ENCODE measurements at places on chromosomes 16 and 17. TPM values are rescaled to one million over a fixed set of nuclear protein-coding genes. Genes with fewer than 3 reads are reported as not detected.
A peak's percentile ranks its signal among the peaks of the same experiment; 100 is the strongest.

The ATXN1L gene
- 39.9 TPM for total RNA-seq

The TMC5 gene
- not detected for total RNA-seq

The CCL3 gene
- total RNA-seq, result 8.8 TPM

DNA sequence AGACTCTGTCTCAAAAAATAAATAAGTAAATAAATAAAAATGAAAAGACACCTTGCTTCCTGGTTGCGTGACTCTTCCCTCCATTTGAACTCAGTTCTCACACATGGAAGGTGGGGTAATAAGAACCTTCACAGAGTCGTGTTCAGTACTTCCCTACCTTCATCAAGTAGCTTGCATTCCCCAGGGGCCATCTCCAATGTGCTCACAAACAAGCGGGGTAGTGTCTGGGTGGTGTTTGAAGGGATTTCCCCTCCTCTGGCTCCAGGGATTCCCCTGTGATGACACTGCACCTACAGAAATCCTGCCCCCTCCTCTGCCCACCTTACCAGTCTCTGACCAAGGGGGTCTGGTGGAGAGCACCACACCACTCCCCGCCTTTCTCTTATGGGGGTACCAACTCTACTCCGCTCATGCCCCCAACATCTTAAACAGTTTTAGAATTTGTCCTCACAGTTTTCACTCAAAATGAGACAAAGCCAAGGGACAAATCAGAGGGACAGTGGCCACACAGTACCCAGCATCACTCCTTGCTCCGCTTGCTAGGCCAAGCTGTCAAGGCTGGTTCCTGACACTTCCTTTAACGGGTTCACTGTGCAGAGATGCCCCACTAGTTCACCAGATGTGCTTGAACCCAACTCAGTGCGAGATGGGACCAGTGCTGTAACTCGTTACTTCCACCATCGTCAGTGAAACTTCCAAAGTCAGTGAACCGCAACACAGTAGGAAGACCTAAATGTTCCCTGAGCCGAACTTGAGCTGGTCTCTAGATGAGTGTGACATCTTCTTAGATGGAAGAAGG lies 69.1 kb downstream of the COPRS start:
- H3K27ac ChIP-seq, result no peak overlapping the region
- H3K4me1 ChIP-seq, result peaks cover 6% of the 10 kb centered on the region
- DNase-seq, result no peak
- peaks cover 39% of the 10 kb centered on the region for H3K27me3 ChIP-seq
- H3K4me3 ChIP-seq, result no peak overlapping the region
- no peaks in the 10 kb centered on the region for H3K36me3 ChIP-seq

DNA sequence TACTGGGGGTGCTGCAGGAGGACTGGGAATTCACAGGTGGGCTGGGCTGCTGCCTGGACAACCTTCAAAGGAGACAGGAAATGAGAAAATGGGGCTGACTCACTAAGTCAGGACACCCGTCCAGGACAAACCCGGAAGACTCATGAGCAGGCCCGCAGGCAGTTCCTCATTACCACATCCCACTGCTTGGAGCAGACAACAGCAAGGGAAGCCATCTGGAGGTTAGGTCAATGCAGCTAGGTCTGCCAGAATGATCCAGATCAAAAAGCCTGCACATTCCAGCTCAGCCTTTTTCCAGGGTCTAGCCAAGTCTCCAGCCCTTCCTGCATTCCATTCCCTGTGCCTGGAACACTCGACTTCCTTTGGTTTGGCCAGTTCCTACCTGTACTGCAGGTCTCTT lies 536.5 kb upstream of the CDH11 start:
- DNase-seq, result no peak
- H3K36me3 ChIP-seq, result no peaks in the 10 kb centered on the region
- H3K4me1 ChIP-seq, result no peaks in the 10 kb centered on the region

GRCh38 chr16:11308493-11309283 lies 27.6 kb upstream of the PRM1 start:
- H3K27me3 ChIP-seq, result no peaks in the 10 kb centered on the region
- no peak overlapping the region for H3K4me3 ChIP-seq
- H3K36me3 ChIP-seq, result no peaks in the 10 kb centered on the region
- no peak overlapping the region for H3K27ac ChIP-seq

DNA sequence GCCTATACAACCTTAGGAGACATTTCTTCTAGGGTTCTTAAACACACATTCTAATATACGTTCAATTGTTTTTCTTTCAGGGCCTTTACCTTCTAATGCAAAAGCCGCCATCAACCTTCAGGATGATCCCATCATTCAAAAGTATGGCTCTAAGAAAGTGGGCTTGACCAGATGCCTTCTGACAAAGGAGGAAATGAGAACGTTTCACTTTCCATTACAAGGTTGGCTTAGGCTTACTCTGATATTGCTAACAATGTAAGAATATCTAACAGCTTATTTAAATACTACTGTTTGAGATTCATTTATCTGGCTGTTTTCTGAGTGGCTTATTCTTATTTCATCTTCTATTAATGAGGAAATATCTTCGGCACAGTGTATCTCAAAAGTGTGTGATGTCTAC lies 15.4 kb downstream of the REXO5 start:
- H3K4me3 ChIP-seq, result no peak overlapping the region
- peak overlapping the region; percentile 69 for H3K27ac ChIP-seq
